ENCODE measurements at places on chromosomes 16 and 17.

DNA sequence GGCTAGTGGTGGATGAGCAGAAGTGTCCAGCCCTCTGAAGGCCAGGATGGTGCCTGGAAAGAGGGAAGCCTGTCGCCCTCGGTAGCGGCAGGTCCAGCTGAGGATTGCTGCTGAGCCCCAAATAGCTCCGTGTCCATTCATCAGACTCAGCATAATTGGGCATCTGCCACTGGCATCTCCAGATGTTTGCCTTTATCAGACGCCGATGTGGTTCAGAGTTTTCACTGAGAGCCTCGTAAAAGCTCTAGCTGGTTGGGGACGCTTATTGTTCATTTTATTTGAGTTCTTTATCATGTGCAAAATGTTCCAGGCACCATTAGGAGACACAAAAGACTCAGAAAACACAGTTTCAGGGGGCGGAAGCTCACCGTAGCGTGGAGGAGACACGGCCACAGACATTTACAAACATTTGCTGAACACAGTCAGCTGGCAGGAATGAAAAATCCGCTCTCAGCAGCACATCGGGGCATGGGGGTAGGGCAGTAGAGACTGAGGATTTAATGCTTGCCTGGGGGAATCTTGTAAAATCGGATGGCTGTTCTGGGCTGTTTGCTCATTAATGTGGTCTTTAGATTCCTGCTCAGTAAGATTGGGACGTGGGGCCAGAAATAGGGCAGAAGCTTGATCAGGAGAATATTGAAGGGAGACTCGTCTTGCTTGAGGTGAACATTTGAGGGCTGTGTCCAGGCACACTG, 41.7 kb downstream of the SMPD3 start:
- no peak for DNase-seq

DNA sequence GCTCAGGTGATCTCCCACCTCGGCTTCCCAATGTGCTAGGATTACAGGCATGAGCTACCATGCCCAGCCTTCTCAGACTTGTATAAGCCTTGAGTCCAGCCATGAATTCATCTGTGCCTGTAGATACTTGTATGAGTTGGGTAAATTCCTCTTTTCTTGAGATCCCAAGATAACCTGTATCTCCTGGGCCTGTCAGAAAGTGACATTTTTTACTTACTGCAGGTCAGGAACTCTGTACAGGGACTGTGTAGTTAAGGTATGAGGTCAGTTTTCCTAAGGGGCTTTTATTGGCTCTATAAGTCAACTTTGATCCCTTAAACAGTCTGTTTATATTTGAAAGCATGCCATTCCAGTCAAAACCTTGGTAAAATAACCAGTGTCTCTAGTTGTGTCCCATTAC, 106.3 kb upstream of the HAS3 start:
- DNase-seq, result no peak

GRCh38 chr17:45336390-45337182, 19.8 kb upstream of the MAP3K14 start:
- DNase-seq, result no peak

DNA sequence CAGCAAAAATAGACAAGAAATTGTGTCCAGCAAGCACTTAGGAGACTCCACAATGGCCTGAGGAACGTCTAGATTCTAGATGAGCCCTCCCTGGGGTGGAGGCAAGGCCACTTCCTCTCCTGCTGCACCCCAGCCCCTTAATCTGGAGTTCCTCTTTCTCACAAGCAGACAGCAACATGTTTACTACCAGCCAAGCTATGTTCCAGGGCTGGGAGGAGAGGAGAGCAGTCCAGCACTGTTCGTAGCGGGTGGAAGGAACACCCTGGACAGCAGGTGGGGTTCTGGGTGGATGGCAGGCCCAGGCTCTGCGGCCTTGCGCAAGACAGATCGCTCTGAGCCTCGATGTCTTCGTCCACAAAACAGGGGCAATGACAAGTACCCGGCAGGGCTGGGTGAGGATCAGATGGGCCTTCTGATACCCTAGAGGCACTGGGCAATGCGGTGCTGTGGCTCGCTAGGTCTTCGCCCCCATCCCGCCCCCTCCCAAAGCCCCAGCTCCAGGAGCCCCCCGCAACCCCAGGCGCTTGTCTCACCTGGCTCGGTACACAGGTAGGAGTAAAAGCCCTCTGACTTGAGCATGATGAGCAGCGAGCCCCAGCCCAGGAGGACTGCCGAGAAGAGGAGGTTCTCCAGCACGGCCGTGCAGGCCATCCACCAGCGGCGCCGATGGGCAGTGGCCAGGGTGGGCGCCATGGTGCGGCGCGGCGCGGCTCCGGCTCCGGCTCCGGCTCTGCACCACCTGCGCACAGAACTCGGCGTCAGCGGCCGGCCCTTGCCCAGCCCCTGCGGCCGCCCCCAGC, 1.3 kb downstream of the SLC43A2 start:
- no peak for DNase-seq

GRCh38 chr16:66886914-66887313, 6.6 kb downstream of the PDP2 start:
- no peak for DNase-seq

DNA sequence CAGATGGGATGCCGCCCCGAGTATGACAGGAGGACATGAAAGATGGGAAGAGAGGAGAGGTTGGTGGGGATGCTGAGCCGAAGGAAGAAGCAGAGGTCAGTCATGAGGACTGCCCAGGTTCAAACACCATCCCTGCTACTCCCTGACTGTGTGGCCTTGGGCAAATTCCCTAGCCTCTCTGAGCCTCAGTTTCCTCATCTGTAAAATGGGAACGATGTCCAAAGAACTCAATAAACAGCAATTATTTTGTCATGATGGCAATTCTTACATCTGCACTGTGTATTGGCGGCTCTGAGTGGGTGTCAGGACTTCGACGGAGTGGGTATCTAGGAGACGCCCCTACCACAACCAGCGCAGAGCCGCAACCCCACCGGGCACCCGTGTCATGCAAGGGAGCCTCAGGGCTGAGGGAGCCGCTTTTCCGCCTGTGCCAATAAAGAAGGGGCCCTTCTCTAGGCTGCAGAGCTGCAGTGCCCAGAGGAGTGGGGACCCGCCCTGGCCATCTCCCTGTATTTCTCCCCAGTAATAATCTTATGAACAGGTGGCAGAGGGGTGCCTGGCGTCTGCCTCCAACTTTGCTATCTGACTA, 173.2 kb downstream of the ZNF423 start:
- DNase-seq, result no peak

DNA sequence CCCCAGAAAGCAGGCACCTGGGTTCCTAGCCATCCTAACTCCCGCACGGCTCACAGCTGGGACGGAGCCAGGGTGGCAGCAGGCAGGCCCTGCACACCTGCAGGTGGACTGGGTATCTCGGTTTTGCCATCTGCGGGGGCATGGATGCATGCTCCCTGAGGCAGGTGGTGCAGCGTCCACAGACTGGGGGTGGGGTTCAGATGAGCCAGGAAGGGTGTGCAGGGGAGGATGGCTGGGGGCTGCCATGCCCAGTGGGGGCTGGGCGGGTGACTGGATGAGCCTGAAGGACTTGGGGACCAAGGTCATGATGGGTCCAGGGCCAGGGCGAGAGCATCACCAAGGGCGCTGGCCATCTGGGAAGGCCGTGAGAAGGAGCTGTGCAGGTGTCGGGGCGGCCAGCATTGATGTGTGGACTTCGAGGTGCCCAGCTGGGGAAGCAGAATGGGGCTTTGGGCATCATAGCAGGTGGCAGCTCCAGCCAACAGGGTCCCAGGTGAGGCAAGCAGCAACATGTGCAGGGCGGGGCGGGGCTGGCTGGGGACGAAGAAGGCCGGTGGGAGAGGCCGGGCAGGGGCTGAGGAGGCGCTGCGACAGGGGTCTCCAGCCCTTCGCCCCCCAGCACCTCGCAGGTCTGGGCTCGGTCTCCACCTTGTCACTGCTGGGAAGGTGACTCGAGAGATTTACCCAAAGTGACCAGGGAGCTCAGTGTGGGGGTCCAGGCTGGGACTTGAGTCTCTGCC, 41.0 kb upstream of the ZNF469 start:
- DNase-seq, result no peak

DNA sequence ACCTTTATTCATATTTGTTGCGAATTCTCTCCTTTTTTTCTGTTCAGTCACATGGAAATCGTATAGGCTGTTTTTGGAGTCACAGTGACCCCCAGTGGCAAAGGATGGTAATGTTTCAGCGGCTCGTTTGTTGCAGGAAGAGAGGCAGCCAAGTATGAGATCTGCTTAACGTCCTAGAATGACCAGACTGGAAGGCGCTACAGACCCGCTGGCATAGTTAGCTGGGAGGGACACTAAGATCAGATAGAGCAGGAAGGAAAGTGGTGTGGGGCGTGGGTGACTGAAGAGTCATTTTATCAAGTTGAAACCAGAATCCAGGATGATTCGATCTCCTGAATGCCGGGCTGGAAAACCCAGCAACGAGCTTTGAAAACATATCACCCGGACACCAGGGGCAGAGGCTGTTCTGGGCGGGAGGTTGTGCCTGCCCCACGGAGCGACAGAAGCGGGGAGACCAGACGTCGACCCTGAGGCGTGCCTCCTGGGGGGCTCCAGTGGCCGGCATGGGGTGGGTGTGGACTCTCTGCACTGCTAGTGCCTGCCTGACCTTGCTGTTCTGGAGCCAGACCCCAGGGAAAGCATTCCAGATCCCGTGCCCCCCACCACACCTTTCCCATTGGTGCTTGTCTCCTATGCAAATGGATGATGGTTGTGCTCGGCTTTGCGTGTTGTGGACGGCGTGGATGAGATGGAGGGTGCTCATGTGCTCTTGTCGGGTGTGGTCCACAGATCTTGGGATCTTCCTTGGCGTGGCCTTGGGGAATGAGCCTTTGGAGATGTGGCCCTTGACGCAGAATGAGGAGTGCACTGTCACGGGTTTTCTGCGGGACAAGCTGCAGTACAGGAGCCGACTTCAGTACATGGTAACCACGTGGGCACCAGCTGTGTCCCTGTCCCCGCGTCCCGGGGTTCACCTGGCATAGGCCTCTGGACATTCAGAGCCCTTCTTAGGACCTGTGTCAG, 7.7 kb downstream of the IL34 start:
- peak; percentile 59 for DNase-seq

DNA sequence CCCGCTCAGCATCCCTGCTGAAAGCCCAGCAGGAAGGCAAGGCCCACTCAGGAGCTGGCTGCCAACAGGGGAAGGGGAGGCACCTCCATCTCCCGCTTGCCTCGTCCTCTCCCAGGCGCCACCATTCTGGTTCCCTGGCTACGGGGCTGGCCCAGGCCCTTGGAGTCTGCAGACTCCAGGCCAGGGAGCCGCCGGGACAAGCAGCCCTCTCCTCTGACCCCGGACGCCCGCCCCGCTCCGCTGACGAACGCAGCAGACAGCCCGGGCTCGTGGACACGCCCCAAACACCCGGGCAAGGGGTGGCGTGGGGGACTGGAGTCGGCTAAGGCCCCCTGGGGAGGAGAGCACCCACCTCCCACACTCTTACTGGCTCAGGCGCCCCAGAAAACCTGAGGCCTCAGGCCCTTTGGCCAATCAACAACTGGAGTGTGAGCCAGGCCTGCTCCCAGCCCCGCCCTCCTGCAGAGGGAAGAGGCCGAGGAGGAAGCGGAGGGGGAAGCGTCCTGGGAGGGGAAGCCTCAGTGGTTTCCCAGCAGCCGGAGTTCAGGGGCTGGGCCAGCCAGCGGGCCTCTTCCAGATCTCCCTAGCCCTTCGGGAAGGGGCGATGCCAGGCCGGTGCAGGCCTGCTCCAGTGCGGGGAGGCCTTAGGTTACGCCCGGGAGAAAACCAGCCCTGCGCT, 4.2 kb downstream of the MNT start:
- DNase-seq, result peak; percentile 33

- no peak for DNase-seq
These were observed 298.6 kb upstream of the PSMD7 start for GRCh38 chr16:73997971-73998370.

DNA sequence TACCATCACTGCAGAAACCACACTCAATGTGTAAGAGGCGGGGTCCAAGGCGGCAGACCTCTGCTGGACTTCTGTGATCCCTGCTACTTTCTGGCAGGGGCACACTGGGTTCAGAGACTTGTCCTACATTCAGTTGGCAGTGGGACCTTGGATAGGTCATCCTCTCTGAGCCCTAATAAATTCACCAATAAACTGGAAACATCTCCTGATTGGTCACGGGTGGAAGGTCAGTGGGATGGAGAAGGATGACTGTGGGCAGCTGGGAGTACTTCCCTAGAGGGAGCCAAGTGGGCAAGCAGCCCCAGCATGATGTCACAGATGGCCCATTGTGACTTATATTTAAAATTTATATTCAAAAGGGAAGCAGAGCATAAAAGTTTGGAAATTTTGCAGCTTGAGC, 49.7 kb downstream of the RNF112 start:
- DNase-seq, result no peak

GRCh38 chr17:82154881-82155331, 56.9 kb upstream of the FASN start:
- no peak for DNase-seq

DNA sequence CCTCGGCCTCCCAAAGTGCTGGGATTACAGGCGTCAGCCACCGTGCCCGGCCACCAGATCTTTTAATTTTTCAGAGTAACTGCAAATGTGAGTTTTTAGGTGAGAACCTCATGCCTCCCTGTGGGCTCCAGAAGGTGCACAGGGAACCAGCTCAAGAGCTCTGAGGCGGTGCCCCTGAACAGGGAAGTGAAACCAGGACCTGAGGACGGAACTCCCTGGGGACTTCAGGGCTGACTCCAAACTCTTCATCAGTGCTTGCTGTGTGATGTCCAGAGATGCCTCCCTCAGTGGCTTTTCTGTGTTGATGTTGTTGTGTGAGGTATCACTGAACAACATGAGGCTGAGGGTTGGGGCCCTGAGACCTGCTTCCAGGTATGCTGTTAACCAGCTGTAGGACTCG, 23.8 kb downstream of the SLC12A3 start:
- no peak for DNase-seq
